ENCODE measurements at places on chromosomes 12 and 14.
A peak's percentile ranks its signal among the peaks of the same experiment; 100 is the strongest.

- no peak for DNase-seq
Measured at GRCh38 chr12:6361834-6362233, 13.5 kb downstream of the SCNN1A start.

GRCh38 chr14:66471584-66471983, 14.6 kb upstream of the CCDC196 start:
- DNase-seq: no peak

DNA sequence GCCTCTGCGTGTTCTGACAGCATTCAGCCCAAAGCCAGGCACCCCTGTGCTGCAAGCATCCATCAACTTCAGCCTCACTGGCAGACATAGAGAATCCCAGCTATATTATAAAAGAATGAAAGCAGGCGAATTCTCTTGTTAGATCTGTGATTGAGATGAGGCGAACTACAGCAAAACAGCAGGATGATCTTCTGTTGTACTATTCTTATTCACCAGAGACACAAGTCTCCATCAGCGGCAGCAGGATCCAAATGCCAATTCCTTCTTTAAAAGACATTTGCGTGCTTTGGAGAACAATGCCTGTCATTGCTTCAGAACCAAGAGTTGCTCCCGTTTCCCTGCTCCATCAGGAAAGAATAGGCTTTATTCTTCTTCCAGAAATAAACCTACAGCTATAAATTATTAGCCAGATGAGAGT, 188.9 kb downstream of the SLC41A2 start:
- DNase-seq: no peak

GRCh38 chr12:14219156-14219555, 146.3 kb upstream of the ATF7IP start:
- no peak for DNase-seq

GRCh38 chr12:53381731-53382630, 2.0 kb downstream of the SP1 start:
- DNase-seq: peak; percentile 47

GRCh38 chr14:77053046-77053841, 24.7 kb upstream of the IRF2BPL start:
- peak; percentile 87 for DNase-seq

- DNase-seq: no peak
Measured at GRCh38 chr14:30906752-30907658, 32.6 kb downstream of the COCH start.

DNA sequence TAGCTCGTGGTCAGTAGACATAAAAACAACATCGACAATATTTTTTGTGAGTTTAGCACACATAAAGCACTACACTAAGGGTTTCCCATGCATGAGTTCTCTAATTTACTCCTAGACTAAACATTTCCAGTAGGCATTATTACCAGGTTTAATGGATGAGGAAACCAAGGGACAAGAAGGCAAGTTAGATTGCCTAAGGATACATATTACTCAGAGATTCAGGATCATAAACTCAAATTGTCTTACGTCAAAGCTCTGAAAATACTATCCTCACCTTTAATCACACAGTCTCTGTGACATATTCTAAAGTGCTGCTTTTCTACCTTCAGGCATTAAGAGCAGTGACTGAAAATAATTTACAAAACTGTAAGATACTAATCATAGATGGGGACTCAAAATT, 655.3 kb downstream of the SLC16A7 start:
- DNase-seq: no peak

DNA sequence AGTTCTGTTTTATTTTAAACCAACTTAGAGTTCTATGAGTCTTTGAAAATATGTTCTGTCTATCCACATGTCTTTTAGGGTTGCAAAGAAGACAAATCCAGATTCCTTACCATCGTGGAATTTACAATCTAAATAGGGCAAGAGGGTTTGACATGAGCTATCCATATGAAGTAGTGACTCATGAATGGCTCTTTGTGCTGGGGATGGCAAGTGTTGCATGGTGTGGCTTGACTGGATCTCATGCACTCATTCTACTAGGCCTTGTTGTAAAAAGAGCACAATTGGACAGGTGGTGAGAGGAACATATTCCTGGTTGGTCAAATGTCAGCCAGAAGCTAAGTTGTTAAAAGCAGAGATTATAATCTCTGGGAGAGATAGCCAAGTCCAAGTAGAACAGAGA, 509.1 kb downstream of the DIO2 start:
- DNase-seq: no peak

DNA sequence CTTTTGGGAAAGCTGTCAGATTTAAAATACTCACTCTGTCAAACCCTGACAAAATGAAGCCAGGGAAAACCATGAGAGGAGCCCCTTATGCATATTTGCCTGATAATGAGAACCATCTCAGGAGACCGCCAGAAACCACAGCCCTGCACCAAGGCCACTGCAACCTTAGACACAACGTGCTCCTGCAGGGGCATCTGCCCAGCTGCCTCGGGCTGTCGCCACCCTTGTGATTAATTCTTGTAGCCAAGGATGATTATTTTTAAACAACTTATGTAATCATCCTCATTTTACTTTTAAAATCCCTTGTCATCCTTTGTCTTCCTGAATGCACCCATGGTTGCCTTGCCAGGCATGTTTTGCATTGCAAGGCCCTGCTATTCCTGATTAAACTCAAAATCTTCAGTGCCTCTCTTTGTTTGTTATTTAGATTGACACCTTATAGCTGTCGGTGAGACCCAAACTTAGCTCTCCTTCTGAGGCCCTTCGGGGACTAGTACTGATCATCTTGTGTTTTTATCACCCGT, 766.4 kb upstream of the TMEM132C start:
- DNase-seq: no peak

DNA sequence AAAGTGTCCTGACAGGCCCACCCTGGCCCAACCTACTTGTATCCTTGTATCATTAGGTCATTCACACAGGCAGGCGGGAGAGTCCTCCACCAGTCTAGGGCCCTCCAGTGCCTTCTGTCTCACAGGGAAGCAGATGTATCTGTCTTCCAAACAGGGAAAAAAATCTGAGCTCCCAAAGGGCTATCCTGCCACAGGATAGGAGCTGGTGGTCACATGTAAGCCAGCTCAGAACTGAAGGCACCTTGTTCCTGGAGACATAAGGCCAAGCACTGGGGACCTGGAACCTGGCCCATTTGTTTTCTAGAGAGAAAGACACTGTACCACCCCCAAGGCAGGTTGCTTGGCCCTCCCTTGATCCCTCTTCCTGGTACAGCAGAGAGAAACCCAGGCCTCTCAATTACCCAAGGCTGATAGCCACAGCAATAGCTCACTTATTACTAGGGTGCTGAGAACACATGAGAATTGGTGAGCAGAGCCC, 19.4 kb upstream of the PLEKHH1 start:
- no peak for DNase-seq

DNA sequence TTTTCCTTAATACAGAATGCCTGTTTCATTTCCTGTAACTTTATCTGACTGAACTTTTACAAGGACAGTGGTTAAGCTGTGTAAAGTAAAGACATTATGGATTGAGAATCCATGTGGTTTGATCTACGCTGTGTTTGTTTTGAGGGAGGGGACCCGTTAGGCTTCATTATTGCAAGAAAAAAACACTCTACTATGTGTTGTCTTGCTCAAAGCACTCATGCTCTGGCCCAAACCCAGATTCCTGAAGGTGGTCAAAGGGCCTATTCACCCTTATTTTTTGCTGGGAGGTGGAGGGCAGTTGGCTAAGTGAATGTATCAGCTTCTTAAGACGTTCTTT, 11.9 kb downstream of the RNF10 start:
- no peak for DNase-seq

DNA sequence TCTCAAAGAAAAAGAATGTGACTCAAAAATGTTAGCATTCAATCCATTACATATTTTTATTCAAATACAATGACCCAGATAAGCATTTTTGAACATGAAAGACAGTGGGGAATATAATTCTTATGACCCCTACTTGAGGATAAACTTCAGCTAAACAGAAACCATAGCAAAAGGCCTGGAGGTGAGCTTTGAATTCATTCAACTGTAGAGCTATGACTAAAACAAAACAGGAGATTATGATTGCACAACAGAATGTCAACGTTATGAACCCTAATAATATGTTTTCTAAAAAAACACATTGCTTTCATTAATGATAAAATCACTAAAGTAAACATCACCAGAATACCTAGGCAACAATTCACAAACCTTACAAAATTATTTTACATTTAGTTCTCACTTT, 27.8 kb downstream of the EFCAB11 start:
- DNase-seq: no peak

DNA sequence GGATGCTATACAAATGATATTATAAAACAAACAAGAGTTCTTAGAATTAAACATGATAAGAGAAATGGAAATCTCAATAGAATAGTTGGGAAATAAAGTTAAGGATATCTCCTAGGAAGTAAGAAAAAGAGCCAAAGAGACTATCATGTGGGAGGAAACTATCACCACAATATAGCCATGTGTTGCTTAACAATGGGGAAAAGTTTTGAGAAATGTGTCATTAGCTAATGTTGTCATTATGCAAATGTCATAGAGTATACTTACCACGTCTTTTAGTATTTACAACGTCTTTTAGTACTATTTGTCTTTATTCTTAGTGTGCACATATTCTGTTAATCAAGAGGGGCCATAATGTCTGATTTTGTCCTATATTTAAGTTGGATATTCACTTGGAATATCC, 58.7 kb downstream of the ZNF641 start:
- no peak for DNase-seq

DNA sequence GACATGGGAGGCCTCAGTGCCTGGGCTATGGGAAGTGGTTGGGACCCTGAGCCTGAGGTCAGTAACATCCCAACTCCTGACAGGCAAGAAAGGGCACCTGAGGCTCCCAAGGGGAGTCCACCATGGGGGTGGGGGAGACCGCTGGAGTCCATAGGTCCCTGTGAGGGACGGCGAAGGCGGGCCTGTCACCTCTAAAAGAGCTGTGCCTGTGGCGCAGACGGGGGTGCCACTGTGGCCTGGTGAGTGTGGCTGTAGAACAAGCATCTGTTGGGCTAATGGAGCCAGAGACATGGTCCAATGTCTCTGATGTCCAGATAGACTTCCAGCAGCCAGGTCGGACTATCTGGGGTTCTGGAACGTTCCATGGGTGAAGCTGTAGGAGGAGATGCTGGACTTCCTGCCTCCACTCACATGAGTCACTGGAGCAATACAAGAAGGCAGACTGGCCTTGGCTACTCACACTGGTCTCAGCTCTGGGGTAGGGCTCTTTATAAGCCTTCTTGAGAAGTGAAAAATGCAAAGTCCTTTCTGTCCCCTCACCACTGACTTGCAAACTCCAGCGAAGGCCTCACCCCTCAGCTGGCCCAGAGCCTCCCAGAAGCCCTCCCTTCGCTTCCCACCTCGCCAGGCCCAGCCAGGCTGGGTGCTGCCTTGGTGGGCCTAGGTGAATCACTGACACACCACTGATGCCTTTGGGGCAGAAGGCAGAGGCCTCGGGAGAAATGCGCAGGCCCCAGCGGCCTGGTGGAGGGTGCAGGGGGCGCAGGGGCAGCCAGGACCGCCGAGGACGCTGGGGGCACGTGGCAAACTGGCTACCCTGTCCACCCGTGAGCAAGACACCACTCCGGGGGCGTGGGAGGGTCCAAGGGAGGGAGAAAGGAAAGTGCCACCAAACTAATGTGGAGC, 1.1 kb upstream of the TRAF3 start:
- DNase-seq: no peak

DNA sequence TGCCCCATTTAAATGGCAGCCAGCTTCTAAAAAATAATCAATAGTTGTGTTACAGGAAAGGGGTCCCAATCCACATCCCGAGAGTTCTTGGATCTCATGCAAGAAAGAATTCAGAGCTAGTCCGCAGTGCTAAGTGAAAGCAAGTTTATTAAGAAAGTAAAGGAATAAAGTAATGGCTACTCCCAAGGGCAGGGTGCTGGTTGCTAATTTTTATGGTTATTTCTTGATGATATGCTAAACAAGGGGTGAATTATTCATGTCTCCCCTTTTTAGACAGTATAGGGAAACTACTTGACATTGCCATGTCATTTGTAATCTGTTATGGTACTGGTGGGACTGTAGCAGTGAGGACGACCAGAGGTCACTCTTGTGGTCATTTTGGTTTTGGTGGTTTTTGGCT, 591.3 kb downstream of the LRFN5 start:
- no peak for DNase-seq

- peak; percentile 63 for DNase-seq
Measured at GRCh38 chr12:53053218-53054111, 3.6 kb downstream of the TNS2 start.

- DNase-seq: no peak
Measured at GRCh38 chr14:74085828-74086227, 1.1 kb downstream of the LIN52 start.

- DNase-seq: no peak
Measured at GRCh38 chr14:59869381-59870255, 958 bp downstream of the RTN1 start.

GRCh38 chr14:70782361-70782760, 27.0 kb downstream of the MAP3K9 start:
- DNase-seq: no peak

- DNase-seq: no peak
Measured at GRCh38 chr12:104784592-104784991, 173.5 kb downstream of the SLC41A2 start.

DNA sequence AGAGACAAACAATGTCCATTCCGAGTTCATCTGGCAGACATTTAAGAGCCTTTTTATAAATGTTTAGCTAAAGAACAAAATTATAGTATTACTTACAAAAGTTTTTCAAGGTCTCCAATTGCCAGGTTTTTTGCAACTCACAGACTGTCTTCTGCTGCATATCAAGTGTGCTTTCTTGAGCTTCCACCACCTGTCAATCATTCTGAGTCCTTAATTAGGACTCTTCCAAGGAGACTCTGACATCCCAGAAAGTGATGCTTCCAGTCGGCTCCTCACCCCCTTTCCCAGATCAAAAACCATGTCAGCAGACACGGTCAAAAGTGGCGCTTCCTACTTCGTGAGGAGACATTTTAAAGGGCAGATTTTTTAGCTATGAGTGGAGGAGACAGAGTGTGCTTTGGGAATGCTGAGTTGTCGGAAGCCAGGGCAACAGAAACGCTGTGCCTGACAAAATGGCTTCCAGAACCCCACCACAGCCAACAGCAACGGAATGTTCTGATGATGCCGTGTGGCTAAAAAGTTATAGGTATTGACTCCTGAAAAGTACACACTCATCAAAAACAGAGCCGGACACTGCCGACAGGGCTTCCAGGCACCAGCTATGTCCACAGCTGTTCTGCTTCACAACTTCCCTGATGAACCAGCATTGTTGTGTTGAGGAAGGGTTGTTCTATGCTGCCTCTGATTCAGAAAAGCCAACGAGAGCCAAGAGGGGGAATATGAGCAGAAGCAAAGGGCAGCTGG, 116.1 kb upstream of the SLC35F4 start:
- no peak for DNase-seq

DNA sequence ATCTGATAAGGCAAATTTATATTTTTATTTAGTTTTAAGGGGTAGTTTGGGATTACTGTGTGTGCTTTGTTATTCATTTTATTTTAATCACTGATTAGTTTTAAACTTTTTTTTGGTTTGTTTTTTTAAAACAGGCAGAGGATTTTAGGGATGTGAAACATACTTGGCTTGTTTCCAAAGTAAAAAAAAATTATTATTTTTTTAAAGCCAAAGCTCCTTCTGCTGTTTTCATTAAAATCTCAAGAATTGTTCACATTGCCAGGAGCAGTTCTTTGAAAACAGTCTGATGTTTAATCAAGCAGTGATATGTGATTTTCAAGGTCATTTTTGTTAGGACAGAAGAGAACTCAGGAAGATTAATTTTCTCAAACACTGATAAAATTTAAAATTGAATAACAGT, 11.2 kb downstream of the TTC8 start:
- DNase-seq: no peak

Data from right forelimb (tissue), 1 donor.